ENCODE measurements at places on chromosomes 16 and 17.

DNA sequence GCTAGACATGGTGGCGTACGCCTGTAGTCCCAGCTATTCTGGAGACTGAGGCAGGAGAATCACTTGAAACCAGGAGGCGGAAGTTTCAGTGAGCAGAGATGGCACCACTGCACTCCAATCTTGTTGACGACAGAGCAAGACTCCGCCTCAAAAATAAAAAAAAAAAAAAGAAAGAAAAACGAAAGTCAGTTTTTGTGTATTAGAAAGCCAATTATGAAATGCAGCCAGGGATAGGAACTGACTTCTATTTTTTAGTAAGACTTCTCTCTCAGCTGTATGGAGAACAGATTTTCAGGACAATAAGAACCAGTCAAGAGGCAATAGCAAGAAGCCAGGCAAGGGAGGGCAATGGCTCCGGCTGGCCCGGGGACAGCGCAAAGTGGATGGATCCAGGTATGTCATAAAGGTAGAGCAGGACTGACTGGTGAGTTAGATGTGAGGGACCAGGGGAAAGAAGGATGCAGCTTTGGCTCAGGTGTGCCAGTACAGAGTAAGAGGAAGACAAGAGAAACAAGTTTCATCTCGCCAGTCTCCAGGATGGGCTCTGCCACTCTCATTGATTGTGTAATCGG, 12.5 kb upstream of the CCL1 start:
- DNase-seq: no peak

DNA sequence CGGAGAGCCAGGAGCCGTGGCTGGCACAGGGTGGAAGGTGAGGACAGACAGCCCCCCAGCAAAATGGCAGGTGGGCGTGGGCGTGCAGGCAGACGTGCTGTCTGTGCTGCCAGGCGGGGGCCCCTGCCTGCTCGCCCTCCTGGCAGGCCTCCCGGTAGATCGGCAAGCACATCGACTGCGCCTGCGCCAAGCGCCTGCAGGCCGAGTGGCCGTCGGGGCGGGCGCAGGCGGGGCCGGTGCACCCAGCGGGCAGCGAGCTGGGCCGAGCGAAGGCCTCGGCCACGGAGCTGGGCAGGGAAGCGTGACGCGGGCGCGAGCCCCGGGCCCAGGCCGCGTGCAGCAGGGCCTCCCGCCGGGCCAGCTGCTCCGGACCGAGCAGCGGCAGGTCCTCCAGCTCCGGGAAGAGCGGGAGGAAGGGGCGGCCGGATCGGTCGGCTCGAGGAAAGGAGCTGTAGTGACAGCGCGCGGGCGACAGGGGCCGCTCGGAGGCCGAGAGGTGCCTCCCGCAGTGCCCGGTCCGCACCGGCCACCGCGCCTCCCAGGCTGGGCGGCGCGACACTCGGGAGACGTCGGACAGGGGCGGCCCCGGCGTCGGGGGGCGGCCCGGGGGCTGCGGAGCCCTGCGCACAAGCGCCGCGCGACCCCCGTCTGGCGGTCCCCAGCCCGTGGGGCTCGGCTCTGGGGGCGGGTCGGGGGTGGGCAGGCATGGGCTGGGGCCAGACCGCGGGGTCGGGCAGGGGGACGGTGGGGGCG, 16.9 kb downstream of the GRIN2C start:
- peak; percentile 66 for DNase-seq

- no peak for DNase-seq
These were observed 28.8 kb downstream of the UNC13D start for GRCh38 chr17:75815399-75815798.

DNA sequence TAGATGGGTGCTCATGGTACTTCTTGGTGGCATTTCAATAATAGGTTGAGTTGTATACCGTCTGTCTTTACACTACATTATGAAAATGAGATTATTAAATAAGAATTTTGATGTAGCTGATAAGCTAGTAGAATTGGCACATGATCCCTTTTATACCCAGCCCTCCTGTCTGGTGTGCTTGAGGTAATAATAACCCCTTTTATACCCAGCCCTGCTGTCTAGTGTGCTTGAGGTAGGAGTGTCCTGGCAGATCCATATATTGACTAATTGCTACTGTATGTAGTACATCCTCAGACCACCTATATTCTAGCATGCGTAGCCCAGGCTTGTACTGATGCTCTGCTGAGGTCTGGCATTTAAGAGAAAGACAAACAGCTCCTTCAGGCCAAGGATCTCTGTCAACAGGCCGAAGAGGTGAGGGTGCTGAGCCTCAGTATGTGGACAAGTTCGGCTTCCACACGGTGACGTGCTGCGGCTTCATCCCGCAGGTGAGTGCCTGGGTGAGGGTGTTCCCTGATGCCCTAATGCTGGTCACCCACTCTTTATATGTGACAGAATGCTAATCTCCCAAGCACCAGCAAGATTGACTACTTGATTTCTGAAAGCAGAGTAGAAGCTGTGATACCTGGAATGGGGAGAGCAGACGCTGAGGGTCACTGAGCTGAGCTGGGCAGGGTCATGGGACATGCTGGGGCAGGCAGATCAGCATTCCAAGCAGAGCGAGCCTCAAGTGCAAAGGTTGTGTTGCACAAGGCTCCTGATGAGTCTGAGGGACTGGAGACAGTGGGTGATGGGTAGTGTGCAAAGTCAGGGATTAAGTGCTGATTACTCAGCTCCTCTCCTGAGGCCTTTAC, 5.7 kb downstream of the FN3K start:
- DNase-seq: no peak

GRCh38 chr16:10036956-10037355, 145.3 kb downstream of the GRIN2A start:
- DNase-seq: no peak

GRCh38 chr16:27112093-27112811, 45.5 kb downstream of the C16orf82 start:
- DNase-seq: no peak

GRCh38 chr16:50408001-50408561, 39.3 kb upstream of the BRD7 start:
- DNase-seq: no peak

GRCh38 chr17:83074486-83075223, 4.8 kb upstream of the METRNL start:
- DNase-seq: no peak

- DNase-seq: no peak
These were observed 10.9 kb downstream of the RARA start for GRCh38 chr17:40319651-40320540.

DNA sequence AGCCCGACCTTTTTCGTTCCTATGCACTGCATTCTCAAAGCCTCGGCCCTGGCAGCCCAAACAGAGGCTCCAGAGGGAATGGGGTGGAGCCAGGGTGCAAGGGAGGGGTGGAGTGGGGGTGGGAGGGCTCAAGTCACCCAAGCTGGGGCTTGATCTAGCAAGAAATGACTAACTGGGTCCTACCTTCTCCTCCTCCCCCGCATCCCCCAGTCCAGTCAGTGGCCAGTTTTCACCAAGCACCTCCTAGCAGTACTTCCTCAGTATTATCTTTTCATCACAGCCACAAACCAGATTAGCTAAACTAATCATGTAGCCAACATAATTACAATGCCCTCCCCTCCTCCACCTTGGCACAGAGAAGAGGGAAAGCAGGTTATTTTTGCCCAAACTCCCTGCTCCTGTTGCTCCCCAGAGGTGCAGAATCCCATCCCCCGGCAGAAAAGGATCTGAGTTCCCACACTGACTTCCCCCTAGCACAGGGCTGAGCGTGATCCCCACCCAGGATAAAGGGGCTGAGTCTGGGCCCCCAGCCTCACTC, 2.2 kb downstream of the JUP start:
- DNase-seq: no peak

DNA sequence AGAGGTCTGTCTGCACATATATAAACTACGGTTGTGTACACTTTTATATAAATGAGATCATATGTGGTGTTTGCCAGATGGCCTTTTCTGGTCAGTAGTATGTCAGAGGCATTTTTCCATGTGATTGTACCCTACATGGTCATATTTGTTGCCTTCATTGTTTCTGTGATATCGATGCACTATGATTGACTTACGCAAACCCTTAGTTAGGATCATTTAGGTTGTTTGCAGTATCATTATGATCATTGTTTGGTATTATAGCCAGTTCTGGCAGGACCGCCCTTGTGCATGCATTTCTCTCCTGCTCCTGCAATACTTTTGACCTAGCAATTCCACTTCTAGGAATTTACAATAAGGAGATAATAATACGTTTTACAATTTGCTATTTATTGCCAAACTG, 169.1 kb downstream of the MSI2 start:
- no peak for DNase-seq

DNA sequence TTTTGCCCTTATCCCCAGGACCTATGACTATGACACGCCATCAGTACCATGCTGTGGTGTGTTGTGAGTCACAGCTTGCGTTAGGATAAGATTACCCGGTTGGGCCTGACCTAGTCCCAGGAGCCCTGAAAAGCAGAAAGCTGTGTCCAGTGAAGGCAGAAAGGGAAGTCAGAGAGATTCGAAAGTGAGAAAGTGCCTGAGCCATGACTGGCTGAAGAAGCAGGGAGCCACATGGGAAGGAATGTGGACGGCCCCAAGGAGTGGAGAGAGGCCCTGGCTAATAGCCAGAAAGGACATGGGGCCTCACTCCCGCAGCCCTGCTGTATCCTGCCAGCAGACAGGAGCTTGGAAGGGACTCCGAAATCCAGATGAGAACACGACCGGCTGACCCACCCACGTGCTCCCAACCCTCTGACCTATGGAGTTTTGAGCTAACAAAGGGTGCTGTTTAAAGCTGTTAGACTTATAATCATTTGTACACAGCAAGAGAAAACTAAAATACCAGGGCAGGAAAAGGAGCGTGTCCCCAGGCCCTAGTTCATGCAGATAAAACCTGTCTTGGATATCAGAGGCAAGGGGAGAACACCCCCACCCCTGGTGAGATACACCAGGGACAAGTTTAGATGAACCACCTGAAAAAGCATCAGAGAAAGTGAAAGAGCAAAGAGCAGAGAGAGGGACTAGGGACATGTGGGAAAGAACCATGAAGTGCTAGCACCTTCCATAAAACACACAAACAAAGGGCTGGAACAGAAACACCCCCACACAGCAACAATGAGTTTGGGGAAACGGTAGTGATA, 115.3 kb downstream of the SLC39A11 start:
- DNase-seq: peak; percentile 54

DNA sequence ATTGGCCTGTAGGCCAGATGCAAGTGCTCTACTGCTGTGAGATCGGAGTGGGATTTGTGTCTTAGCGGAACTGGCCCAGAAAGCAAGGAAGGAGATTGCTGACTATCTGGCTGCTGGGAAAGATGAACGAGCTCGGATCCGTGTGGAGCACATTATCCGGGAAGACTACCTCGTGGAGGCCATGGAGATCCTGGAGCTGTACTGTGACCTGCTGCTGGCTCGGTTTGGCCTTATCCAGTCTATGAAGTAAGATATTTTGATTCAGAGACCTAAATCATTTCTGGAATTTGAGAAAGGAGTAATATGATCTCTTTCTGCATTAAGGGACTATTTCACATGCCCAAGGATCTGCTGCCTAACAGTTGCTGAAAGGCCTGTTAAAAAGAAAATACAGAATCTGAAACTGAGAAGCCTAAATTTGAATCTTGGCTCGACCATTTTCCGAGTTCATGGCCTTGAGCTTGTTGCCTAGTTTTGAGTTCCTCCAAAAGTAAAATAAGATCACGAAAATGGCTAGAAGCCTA, 21.1 kb downstream of the IST1 start:
- no peak for DNase-seq

- DNase-seq: no peak
These were observed 29.4 kb downstream of the CHD9 start for GRCh38 chr16:53084141-53084541.

DNA sequence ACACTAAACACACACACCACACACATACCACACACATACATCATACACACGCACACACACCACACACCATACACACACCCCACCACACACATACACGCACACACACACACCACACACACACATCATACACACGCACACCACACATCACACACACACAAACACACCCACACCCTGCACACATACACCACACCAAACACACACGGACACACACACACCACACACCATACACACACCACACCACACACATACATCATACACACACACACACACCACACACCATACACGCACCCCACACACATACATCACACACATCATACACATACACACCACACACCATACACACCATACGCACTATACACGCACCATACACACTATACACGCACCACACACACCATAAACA, 3.7 kb upstream of the SOX8 start:
- no peak for DNase-seq

- DNase-seq: peak; percentile 20
These were observed 43.3 kb upstream of the GINS3 start for GRCh38 chr16:58348986-58349385.

GRCh38 chr17:17921192-17922069, 50.8 kb downstream of the TOM1L2 start:
- peak; percentile 97 for DNase-seq

DNA sequence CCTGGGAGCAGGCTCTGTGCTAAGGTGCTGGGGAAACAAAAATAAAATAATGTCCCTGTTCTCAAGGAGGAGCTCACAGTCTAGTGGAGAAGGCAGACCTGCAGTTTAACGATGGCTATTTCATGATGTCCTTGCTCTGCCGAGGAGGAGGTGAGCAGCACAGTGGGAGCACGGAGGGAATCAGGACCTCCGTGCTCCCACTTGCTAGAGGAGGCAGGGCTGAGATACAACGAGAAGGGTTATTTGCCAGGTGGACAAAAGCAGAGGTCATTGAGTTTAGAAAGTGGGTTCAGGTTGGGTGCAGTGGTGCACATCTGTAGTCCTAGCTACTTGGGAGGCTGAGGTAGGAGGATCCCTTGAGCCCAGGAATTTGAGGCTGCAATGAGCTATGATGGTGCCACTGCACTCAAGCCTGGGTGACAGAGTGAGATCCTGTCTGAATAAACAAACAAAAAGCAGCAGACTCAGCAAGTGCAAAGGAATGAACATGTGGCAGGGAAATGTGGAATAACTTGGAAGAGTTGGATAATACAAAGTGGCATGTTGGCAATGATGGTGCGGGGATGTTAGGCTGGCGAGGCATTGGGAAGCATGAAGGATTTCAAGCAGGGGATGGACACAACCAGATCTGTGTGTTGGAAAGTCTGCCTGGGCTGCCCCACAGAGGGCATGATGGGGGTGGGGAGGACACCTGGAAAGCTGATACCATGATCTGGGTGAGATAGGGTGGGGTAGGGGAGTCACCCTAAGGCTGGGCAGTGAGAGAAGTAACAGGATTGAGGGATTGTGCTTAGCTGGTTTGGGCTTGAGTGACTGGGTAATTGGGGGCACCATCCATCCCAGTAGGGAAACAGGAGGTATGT, 12.8 kb upstream of the TNS4 start:
- no peak for DNase-seq

- no peak for DNase-seq
These were observed 727 bp downstream of the CORO7 start for GRCh38 chr16:4415538-4416199.

GRCh38 chr17:72465191-72466024, 344.6 kb downstream of the SOX9 start:
- DNase-seq: no peak

Data from pons (tissue), 1 donor.